ENCODE measurements at places on chromosomes 13 and 19.

GRCh38 chr19:38227287-38228004 is 3.4 kb upstream of the DPF1 start:
- no peak for DNase-seq

DNA sequence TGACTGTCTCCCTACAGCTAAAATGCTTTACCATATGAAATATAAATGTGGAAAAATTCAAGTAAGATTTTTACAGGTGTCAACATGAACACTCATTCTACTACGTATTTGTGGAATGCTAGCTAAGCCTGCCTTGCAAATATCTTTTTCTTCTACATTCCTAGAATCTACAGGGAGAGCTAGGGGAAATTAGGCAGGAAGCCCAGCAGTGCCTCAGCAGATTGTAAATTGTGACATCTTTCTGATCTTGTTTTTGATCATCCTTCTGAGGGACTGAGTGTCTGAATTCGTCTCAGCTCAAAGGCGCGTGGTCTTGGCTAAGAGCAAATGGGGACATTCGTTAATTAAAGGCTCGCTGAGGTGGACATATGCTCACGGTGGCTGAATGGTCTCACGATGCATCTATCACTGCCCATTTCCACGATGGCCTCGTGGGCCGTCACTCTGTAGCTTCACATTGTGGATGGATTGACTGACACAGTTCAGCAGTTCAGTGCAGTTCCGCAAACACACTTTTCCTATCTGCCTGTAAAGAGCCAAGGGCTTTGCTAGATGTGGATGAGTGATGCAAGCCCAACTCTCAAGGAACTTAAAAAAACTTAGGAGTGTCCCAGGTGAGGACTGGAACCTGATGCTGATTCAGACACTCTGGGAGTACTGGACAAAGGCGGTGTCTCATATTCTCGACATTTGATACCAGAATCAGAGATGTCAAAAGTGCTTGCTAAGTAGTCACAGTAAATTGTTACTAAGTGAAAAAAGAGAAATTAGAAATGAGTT is 562.5 kb downstream of the EFNB2 start:
- no peak for DNase-seq

DNA sequence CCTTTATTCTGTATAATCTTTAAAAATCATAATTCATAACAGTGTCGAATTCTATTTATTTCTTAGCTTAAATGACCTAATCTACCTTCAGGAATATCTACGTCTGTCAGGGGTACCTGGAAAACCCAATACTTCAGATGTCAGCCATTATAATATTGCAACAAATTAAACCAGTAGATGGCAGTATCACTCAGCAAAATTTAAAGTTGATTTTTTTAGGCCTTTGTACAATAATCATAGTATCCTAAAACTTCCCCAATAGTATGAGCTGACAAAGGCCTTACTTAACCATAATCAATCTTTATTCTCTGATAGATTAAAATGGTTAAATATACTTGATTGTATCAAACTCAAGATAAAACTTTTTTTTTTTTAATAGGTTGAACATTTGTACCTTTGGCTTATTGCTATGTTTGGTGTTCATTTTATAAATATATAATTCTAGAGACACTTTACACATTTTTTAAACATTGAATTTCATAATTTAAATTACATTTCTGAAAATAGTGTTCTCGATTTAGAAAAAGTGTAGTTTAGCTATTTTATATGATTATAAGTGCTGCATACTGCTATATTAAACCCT is 830.2 kb upstream of the SPRY2 start:
- DNase-seq = peak; percentile 1

DNA sequence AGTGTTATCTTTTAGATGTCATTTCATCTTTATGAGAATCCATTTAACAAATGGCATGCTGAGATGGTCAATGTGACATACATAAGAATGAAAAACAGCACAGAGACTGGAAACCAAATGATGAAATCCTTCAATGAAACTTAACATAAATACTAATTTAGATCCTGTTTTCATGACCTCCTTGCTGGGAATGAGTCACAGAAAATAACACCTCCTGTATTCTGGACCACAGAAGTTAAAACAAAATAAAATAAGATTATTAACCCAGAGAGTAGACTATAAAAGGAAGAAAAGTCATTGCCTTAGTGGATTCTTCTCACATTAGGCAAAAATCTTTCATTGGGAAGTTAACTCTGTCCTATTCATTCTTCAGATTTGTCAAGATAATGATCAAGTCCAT is 1.6 kb downstream of the DIAPH3 start:
- DNase-seq = no peak

Measured in NCI-H1436 treated with DMSO at 0.1 percent for 48 hours (cell line).